ENCODE measurements at places on chromosomes 5 and 9.

DNA sequence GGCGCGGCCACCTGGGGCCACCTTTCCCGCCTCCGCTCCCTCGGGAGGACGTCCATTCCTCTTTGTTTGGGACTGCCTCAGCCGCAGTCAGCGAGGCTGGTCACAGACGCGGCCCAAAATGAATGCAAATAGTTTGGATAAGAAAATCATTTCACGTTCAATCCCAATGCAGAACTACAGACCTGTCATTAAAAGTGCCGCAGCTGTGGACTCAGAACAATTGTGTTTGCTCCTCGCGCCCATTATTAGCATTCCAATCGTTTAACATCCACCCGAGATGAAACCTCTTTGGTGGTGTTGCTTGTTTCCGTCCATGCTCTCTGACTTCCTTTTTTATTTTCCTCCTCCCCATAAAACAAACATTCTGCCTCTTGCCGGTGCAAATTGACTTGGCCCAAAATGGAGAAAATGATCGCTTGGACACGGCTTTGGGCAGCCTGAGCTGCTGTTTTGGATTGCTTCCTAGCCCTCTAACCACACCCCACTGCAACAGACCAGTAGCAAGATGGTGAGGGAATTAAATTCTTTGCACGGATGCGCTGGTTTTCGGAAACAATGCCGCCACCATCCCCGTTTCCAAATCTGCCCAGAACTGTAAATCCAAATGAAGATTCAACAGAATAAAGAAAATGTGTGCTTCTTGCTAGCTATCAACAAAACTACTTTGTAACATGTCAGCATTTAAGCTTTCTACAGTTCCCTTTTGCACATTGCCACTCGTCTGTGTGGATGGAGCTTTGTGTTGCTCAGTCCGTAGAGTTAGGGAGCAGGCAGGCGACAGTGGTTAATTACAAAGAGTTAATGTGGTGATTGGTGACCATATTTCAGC is 784 bp downstream of the NLN start:
- peak; percentile 16 for DNase-seq

DNA sequence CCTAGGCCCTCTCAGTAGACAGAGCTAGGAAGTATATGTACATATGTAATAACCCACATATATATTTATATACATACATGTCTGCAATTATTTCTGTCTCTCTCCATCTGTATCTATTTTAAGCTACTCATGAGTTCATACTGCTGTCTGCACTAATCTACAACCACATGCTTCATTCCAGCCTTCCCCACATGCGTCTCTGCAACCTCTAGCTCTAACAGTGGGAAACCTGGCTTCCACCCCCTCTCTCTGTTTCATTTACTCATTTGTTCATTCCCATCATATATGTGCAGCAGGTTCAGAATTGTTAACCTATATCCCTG is 23.3 kb downstream of the DCANP1 start:
- no peak for DNase-seq

- DNase-seq, result no peak
Measured at GRCh38 chr5:88092958-88093605, 175.6 kb downstream of the TMEM161B start.

DNA sequence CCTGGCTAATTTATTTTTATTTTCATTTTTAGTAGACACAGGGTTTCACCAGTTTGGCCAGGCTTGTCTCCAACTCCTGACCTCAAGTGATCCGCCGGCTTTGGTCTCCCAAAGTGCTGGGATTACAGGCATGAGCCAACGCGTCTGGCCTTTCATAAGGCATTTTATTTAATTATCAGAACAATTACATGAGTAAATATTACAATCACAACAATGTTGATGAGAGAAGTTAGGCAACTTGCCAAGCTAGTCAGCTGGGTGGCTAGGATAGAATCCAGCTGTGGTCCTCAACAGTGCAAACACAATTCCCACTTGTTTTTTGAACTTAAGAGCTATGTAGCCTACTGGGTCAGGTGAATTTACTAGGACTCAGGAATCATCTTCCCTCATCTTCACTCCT is 22.0 kb downstream of the C9orf57 start:
- no peak for DNase-seq

- no peak for DNase-seq
Measured at GRCh38 chr9:134329886-134330285, 3.6 kb downstream of the RXRA start.

DNA sequence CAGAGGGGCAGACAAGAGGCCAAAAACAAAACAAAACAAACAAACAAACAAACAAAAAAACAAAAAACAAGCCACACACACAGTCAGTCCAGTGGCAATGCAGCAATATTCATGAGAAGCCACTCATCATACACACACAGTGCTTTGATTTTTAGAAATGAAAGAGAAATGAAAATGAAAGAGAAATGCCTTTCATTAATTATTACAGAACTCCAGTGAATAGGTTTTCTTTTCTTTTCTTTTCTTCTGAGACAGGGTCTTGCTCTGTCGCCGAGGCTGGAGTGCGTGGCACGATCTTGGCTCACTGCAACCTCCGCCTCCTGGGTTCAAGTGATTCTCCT is 36.9 kb downstream of the SPRY4 start:
- DNase-seq, result no peak
